ENCODE measurements at places on chromosomes 2 and 18.

- no peak for DNase-seq
These were observed 140.5 kb upstream of the GYPC start for GRCh38 chr2:126515471-126515870.

GRCh38 chr2:157501026-157501425 lies 57.1 kb upstream of the CYTIP start:
- DNase-seq, result no peak

DNA sequence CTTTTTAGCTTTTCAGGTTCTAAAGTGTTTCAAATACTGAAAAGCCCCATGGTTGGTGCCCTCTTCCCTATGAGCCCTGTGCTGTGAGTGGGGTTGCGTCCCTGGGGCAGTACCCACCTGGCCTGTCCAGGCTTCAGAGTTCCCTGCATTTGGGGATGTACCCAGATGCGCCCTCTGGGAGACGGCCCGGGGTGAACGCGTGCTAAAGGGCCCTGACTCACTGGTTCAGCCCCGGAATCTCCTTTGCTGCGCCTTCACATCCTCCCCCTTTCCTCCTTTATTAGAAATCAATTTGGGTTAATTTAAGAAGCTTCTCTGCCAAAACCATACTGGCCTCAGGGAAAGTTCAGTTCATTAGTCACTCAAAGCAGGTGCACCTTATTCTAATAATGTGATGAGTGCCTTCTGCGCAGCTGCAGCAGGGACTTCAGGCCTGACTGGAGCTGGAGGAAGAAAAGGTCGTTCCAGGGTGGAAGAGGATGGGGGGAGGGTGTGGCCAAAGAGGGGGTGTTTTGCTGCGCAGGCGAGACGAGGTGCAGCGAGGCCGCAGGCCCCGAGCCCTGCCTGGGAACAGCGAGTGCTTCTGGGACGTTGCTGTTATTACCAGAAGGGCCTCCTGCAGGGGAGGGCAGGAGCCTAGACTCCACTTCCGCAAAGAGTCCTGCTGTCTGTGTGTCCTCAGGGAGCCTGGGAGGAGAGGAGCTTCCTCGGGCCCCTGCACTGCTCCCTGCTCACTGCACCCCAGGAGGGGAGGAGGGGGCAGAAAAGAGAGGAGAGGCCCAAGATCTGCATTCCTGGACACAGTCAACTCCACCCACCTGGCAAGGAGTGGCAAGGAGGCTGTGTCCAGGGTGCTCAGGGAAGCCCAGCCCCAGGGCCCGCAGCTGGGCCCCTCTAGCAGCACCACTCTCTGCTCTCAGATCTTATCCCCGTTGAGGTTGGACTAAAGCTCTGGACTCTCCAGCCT lies 223.2 kb upstream of the PXDN start:
- no peak for DNase-seq

- DNase-seq, result no peak
These were observed 24.6 kb upstream of the SPOPL start for GRCh38 chr2:138476940-138477339.

- no peak for DNase-seq
These were observed 740.3 kb upstream of the RAB6C start for GRCh38 chr2:129239141-129239540.

DNA sequence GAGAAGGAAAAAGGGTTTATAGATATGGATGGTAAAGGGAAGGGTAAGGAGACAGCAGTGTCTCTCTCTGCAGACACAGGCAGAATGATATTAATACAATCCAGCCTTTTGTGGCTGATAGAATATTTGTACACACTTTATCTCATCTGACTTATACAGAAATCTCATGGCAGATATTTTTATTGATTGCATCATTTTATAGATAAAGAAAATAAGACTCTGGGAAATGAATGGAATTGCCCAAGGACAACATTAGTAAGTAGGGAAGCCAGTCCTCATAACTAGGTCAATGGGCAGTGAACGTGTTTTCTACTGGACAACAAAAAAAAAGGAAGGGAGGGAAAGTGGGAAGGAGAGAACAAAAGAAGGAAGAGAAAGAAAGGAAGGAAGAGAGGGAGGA lies 236.4 kb upstream of the EPHA4 start:
- no peak for DNase-seq

DNA sequence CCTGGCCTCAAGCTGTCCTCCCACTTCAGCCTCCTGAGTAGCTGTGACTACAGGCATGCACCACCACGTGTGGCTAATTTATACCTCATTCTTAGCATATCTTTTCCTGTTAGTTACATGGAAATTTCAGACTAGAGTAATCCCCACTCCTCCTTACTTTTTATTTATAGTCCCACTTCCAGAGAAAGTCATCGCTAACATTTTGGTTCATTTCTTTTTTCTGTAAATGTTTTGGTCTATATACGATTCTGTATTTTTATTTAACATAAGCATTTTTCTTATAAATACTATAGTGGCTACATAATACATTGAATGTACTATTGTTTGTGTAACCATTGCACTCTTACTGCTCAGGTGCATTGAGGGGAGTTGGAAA lies 42.3 kb downstream of the DDX1 start:
- no peak for DNase-seq

DNA sequence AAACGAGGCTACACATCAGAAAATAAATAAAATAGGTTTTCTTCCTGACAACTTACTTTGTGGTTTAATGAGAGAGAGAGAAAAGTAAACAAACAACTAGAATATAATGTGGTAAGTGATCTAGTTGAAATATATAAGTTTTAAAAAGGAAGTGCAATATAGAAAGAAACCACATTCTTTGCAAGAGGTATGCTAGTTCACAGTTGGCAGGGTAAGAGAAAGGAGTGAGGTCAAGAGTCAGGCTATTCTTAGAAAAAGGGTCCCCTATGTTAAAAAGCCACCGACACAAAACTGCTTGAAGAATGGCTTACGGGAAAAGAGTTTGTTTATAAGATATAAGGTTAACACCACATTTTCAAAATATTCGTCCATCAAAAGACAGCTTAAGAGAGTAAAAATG lies 462.1 kb downstream of the ERBB4 start:
- no peak for DNase-seq

DNA sequence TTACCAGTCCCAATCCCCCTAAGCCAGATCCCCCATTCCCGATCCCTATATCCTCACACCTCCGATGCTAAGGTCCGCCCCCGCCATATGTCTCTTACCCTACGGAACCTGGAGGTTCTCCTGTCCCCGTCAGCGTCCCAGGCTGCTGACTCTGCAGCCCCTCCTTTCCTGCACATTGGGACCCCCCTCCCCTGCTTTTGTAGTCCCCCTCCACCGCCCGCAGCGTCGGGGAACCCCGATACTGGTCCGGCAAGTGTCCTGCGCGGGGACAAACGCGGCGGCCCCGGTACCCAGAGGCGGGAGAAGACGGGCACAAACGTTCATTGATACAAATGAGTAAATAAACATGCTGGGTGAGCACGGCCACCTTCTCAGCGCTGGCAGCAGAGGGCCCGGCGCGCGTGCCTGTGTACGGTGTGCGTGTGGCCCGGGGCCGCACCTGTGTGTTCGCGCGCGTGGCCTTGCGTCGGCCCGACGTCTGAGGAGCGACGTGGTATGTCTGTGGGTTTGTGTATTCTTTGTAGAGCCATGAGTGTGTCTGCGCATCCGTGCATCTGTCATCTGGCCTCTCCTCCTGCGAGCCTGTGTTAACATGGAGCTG lies 2.0 kb upstream of the CYP26B1 start:
- DNase-seq, result no peak

GRCh38 chr2:72619626-72620025 lies 206.2 kb downstream of the EXOC6B start:
- no peak for DNase-seq

GRCh38 chr2:148996805-148997204 lies 41.7 kb upstream of the LYPD6B start:
- DNase-seq, result no peak

DNA sequence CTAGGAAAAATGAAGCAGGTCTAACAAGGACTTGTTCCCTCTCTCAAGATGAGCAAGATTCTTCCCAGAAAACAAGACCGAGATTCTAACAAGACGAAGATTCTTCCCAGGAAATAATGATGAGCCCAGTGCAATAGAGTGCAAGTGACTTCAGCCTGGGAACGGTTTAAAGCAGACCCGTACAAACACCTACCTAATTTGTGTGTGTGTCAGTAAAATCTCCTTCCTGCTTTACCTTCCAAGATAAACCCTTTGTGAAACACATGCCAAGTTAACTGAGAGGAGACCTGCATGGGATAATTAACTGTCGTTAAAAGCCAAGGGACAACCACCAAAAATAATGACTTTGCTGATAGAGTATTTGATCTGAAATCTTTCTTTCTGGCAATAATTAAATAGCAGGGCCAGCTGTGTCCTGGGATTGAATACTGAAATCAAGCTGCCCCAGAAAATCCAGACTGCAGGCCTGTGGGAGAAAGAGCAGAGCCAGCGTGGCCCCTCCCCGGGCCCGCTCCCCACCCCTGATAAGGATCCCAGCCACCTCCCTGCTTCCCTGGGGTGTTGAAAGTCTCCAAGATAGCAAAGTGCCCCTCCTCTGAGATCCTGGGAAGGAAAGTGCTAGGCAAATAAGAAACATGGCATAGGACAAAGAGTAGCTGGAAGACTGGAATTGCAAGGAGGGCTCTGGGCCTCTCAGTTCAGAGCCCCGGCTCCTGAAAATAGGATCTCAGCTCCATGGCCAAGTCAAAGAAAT lies 145.5 kb downstream of the CYP26B1 start:
- no peak for DNase-seq

- DNase-seq, result no peak
These were observed 6.4 kb upstream of the SPATS2L start for GRCh38 chr2:200300065-200300464.

DNA sequence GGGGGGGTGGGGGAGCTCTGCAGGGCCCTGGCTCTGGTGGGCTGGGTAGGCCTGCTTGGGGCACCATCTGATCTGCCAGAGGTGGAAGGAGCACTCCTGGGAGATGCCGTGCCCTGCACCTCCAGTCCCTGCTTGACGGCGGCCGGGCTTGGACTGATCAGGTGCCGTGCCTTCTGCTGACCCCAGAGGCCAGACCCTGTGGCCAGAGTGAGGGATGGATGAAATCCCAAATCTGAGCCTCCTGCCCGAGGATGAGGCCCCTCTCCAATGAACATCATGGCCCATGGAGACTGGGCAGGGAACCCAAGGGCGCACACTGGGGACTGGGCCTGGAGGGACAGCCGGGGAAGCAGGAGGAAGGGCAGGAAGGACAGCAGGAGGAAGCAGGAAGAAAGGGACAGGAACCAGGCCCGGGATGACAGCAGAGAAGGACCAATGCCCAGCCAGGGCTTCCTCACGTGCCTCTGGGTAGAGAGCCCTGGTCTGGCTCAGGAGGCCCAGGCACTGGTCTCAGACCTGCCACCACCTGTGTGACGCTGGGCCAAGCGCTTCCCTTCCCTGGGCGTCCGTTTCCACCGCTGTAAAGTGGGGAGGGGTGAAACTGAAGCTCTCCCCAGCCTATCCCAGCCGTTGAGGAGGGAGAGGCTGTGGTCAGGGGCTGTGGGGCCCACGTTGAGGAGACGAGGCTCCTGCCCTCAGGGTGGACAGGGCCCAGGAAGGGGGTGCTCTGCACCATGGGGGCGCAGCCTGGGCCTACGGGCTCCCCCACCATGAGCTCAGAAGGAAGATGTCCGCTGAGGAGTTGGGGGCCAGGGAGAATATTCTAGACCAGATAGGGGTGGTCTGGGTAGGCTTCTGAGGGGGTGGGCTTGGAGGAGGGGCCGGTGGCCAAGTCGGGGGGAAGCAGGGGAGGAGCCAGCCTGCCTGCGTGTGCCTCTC lies 1.0 kb upstream of the GPR35 start:
- no peak for DNase-seq

- peak; percentile 54 for DNase-seq
These were observed 86.5 kb downstream of the UXS1 start for GRCh38 chr2:106107509-106108131.

GRCh38 chr18:1498216-1498615 lies 593.5 kb downstream of the ADCYAP1 start:
- no peak for DNase-seq

- peak; percentile 55 for DNase-seq
These were observed 662 bp downstream of the ACVR2A start for GRCh38 chr2:147845411-147845971.

GRCh38 chr2:225771701-225772100 lies 372.2 kb downstream of the NYAP2 start:
- DNase-seq, result no peak

DNA sequence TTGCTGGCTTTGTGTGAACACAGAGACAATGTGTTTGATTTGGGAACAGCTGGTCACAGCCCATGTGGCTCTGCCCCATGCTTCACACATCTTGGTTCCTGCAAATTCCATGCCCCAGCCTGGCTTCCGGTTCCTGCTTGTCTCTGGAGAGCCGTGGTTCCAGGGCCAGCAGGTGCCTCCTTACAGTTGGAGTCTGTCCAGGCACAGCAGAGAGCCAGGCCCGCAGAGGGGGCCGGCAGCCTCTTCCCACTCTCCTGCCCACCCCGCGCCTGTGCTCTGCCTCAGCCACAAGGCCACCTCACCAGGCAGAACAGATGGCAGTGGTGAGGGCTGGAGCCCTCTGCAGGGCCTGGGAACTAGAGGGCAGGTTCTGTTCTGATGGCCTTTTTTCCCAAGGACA lies 81.5 kb downstream of the LDLRAD4 start:
- no peak for DNase-seq

DNA sequence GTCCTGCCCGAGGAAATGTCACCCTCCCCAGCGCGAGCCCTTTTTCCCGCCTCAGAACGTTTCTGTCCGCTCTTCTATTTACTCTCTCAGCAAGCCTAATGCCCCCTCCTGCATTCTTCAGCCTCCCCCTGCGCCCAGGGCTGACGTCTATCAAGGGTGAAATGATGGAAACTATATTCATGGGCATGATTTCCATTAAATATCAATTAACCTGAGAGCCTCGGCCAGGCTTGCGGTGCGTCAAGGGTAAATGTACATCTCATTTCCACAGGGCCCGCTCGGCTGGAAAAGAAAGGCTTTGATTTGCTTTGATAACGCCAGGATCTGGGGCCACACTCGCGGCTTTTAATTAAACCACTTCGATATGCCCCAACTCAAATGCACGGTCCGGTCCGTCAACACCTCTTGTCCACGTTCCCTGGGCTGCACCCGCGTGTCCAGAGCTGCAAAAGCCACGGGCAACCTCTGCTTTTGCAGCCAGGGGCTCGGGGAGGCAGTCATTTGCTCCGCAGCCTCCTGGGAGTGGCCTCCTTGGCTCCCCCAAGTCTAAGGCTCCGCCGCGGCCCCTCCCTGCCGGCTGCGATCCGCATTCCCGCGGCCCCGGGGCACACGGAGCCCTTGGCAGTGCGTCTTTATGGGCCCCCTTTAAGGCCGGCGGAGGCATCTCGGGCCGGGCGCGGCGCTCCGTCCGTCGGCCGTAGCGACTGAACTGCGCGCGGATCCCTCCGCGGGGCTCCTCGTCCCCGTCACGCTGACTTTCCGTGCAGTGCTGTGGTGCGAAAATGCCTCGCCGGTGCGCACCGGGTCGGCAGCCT lies at the start of gene HOXD8:
HOXD8 (plus strand) TSS at position 724 of the 815 bp plus-strand sequence. CDS start 662 bp downstream, outside the sequence.
- DNase-seq, result no peak

- DNase-seq, result no peak
These were observed 27.8 kb downstream of the DYM start for GRCh38 chr18:49432602-49433001.

DNA sequence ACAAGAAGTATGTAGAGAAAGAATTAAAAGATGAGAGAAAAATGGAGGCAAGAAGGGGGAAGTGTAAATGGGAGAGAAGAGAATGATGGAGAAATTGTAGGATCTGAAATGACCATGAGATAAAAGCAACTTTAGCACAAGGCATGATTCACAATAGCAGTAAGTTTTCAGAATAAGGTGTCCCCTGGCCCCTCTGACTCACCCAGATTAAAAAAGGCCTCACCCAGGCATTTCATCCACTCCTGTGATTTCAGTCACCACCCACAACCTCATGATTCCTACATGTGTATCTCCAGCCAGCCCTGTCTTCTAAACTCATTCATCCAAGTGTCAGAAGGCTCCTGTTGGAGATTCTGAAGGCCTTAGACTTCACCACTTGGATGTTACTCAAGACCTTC lies 56.6 kb downstream of the SP100 start:
- peak; percentile 68 for DNase-seq

GRCh38 chr2:19706332-19706731 lies 195.5 kb downstream of the TTC32 start:
- no peak for DNase-seq
